ENCODE measurements at places on chromosomes 11 and 22.
A peak's percentile ranks its signal among the peaks of the same experiment; 100 is the strongest.

GRCh38 chr11:69210310-69211035 is 54.7 kb downstream of the SMIM38 start:
- no peak for DNase-seq

DNA sequence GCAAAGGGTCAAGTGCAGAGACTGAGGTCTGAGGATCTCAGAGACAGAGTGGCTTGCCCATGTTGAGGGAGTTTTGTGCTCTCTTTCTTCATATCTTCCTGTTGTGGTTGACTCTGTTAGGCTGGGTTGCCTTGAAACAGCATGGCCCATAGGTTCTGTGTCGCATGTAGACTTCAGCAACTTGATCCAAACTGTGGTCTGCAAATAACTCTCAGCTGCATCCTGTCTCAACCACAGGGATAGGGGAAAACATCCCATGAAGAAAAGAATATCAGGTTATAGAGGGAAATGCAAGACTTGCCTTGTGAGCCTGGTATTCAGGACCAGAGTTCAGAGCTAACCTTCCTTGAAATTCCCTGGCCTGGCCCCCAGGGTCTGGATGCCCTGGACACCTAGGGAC is 69.4 kb downstream of the FLI1 start:
- DNase-seq: no peak

- no peak for DNase-seq
Observed at GRCh38 chr22:23777776-23778576, 5.3 kb downstream of the MMP11 start.

- no peak for DNase-seq
Observed at GRCh38 chr11:32830413-32830738, 649 bp downstream of the PRRG4 start.

DNA sequence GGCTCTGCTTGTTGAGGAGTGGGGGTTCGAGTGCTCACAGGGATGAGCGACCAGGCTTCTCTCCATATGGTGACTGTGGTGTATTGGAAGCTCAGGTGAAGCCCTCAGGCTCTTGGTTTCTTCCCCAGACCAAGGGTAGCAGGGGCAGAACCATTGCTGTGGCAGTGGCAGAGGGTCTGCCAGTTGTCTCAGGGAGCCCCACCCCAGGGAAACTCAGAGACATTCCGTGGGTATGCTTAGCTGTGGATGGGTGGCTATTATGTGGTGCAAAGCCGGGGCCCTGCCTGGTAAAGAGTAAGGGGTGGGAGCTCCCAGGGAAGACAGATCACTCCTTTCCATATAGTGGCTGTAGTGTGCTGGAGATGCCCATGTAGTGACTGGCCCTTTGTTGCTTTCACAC is 167.8 kb downstream of the DLG2 start:
- no peak for DNase-seq

DNA sequence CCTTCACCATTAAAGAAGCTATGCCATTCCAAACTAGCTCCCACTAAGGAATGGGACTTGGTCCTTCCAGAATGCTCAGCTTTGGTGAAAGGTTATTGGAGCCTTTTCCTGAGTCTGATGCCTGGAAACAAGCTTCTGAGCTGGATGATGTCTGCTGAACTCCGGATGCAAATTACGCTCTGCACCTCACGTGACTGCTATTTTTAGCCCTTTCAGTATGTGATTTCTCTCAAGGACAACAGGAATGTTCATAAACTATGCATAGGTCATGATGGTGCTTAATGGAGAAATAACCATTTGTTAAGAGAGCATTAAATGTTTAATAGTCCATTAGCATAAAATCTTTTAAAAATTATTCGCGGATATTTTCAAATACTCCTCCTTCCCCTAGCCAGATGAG is 631.4 kb upstream of the KIRREL3 start:
- no peak for DNase-seq

GRCh38 chr11:72441752-72442207 is 7.4 kb upstream of the CLPB start:
- no peak for DNase-seq

GRCh38 chr22:43185860-43186261 is 1.1 kb downstream of the TTLL12 start:
- DNase-seq: no peak

DNA sequence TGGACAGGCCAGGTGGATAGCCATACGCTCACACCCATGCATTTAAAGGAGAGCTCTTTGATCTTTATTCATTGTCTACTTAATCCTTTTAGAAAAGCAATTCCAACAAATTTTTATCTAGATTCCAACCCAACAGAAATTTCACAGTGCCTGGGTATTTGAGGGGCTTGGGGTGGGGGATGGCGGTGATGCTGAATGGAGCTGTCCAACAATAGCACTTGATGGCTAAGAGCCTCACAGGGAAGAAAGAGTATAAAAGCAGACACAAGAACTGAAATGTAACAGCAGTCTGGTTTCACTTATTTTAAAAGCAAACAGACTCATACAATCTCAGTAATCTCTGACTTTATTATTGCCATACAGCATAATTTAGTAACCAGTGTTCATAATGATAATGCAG is 101.8 kb upstream of the SORL1-AS1 start:
- no peak for DNase-seq

DNA sequence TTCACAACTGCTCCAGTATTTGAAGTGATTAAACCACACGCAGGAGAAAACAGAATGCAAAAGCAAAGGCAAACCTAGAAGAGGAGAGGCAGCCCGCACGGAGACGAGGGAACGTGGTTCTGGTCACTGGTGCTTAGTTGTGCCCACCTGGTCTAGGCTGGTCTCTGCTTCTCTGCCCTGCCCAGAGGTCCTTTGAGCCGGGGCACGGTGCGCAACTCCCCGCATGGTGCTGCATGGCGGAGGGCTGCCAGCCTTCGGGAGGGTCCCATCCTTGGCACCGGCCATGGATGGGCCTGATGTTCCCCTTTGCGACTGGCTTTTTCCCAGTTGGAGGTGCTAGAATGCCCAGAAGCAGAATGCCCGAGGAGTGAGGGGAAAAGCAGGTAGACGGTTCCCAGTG is 46.1 kb downstream of the KCNC1 start:
- no peak for DNase-seq

GRCh38 chr11:96014217-96014616 is 90.3 kb upstream of the MTMR2 start:
- peak; percentile 59 for DNase-seq

GRCh38 chr11:43497144-43497543 is 138.4 kb downstream of the TTC17 start:
- no peak for DNase-seq

Data from CD4-positive, alpha-beta T cell treated with Interferon alpha-2 for 1 hour (primary cell).